Stimulated activated CD8-positive, alpha-beta memory T cell treated with anti-CD3 and anti-CD28 coated beads, Interleukin-12 subunit alpha, Interleukin-12 subunit beta, amount 100 ng/mL, for 1 hour (primary cell): ENCODE measurements at places on chromosomes 2 and 18.
A peak's percentile ranks its signal among the peaks of the same experiment; 100 is the strongest.

DNA sequence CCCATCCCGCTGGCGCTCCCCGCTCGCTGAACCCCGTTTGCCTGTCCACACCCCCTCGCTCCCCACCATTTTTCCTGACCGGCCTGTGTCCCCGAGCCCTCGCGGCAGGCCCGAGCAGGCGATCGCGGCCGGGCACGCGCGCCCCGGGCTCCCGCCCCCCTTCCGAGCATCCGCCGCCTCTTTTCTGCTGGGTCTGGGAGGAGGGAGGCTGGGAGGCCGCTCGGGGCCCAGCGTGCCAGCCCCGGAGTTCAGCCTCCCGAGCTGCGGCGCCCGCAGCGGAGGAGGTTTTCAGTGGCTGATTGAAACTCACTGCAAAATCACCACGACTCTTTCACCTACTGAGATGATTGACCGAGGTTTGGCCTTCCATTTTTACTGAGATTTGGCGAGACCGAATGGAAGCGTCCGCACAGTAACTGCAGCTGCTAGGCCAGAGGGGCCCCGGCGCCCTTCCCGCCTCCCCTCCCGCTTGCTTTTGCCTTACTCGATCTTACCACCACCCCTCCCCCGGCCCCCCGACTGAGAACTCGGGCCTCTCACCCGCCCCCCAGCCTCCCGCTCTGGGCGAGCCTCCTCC lies 4.8 kb downstream of the SOX11 start:
- no peak for DNase-seq

GRCh38 chr2:159875083-159875482 lies 77.1 kb upstream of the CD302 start:
- DNase-seq, result no peak

DNA sequence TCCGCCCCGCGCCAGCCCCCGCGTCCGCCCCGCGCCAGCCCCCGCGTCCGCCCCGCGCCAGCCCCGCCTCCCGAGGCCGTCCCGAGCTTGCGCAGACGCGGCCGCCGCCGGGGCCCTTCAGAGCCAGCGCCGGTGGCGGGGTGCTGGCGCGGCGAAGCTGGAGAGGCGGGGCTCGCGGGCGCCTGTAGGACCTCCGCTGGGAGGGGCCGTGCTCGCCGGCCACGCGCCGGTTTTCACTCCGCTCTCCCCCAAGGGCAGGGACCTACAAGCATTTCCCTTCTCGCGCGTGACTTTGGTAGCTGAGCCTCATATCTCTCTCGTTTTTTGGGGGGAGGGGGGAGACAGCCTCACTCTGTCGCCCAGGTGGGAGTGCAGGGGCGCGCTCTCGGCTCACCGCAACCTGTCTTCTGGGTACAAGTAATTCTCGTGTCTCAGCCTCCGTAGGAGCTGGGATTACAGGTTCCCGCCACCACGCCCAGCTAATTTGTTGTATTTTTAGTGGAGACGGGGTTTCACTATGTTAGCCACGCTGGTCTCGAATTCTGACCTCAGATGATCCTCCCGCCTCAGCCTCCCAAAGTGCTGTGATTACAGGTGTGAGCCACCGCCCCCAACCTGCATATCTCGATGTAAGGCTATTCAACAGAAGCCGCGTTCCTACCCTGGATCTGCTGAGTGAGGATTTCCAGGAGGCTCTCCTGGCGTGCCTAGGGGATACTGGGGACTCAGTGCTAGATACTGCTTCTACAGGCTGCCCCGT lies at the start of gene ZNF514:
TSS of gene ZNF514 (minus strand) at position 159 of the 760 bp plus-strand sequence. CDS start 6,595 bp downstream, outside the sequence.
- DNase-seq, result peak; percentile 55

GRCh38 chr18:48800876-48801727 lies 149.7 kb downstream of the SMAD7 start:
- DNase-seq, result no peak

- DNase-seq, result no peak
Measured at GRCh38 chr18:68033466-68033865, 516.9 kb upstream of the DSEL start.

- no peak for DNase-seq
Measured at GRCh38 chr2:9405636-9406035, 17.7 kb downstream of the ITGB1BP1 start.

GRCh38 chr18:50051288-50051687 lies 143.7 kb downstream of the MYO5B start:
- DNase-seq, result no peak

GRCh38 chr18:77067291-77068061 lies 65.1 kb downstream of the MBP start:
- peak; percentile 52 for DNase-seq

- DNase-seq, result no peak
Measured at GRCh38 chr2:1707771-1708418, 36.4 kb downstream of the PXDN start.

DNA sequence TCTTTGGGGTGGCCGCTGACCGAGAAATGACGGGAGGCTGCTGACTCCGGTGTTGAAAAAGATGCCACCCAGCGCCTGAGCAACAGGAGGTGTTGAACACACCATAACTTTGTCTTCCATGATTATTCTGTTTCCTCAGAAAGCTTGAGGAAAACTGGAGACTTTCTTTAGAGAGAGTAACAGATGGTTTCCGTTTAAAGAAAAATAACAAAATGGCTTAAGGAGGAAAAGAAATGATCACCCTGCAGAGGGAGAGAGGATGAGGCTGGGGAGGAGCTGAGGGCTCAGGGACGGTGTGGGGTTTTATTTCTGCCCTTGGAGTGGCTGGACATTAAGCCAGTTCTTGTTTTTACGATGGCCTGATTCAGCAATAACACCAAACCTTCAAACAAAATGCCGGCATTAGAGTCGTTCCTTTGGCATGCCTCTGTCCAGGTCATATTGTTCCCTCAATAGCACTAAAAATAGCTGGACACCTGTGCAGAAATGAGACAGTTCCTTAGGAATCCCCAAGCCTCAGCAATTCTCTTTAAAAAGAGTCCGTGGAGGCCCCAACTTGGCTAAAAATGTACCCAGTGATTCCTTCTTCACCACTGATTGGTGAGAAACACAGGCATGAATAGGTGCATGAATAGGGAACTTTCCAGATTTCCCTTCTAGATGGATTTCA lies 182.4 kb downstream of the ALPK2 start:
- DNase-seq, result no peak

GRCh38 chr2:138086576-138086975 lies 122.3 kb downstream of the HNMT start:
- DNase-seq, result no peak

- DNase-seq, result no peak
Measured at GRCh38 chr2:235433860-235434259, 60.0 kb upstream of the AGAP1 start.

DNA sequence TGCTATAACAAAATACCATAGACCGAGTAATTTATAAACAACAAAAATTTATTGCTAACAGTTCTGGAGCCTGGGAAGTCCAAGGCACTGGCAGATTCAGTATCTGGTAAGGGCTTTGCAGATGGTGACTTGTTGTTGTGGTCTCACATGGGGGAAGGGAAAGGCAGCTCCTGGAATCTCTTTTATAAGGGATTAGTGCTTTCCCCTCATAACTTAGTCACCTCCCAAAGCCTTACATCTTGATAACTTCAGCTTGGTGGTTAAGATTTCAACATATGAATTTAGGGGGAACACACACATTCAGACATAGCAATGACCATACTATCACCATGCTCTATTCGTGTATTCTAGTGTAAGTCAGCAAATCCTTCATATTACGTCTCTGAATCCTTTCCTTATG lies 447.6 kb upstream of the TCF4 start:
- DNase-seq, result no peak

DNA sequence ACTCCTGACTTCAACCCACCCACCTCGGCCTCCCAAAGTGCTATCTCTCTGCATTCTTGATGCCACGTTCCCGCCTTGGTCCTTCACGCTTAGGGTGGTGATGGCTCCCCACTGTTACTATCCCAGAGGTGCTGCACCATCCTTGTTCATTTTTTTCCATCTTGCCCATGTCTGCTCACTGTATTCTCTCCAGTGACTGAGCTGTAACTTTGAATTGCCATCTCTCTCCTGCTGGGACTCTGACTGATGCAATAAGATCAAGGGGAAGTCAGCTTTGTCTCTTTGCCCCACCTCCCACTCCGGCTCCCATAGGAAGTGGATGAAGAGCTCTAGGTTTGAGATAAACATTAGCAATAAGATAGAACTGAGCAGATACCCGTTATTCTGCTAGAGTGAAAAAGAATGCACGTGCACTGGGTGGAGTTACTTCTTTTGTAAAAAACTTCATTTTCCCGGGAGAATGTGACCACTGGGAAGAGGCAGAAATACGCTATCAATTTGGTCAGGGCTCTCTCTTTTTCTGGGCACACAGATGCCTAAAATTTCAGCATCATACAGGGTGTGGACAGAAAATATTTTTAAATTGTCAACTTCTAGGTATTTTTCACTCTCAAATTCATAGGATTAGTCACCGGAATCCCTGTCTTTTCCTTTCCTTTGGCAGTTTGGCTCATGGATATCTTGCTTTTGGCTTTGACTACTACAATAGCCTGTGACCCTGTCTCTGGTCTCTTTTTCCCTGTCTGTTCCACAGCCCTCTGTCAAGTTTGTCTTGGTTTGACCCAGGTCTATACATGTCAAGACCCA lies 105.4 kb downstream of the POLR1A start:
- DNase-seq, result no peak

- DNase-seq, result no peak
Measured at GRCh38 chr18:26460449-26461091, 87.8 kb downstream of the KCTD1 start.

DNA sequence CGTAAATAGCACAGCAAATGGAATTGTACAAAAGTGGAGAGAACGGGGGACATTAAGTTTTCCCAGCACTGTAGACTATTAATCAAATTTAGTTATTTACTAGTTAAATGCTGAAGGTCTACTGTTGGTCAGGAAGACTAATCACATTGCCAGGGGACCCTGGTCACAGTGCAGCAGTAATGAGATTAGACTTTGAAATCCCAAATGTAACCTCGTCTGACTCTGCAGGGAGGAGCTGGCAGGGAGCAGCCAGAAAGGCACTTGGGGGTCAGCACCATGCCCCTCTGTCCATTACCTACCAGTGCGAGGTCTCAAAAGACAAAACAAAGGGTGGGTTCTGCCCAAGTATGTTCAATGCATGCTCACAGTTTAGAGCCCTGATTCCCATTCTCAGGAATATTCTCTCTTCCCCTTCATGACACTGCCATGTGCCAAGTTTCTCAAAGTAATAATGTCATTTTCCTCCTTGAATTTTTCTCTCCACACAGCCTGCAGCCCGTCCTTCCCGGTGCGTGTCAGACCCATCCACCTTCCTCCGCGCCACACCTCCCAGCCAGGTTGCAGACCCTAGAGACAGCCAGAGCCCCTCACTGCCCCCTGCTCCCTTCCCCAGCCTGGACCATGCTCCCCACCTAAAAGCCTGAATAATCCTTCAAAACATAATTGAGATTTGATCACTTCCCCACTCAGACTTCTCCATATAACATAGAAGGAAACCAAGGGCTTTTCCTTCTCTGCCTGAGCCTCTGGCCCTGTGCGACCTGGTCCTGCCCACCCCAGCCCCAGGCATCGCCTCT lies 52.5 kb downstream of the TMEM18 start:
- no peak for DNase-seq

GRCh38 chr18:45785134-45785533 lies 40.3 kb upstream of the SIGLEC15 start:
- DNase-seq, result no peak

DNA sequence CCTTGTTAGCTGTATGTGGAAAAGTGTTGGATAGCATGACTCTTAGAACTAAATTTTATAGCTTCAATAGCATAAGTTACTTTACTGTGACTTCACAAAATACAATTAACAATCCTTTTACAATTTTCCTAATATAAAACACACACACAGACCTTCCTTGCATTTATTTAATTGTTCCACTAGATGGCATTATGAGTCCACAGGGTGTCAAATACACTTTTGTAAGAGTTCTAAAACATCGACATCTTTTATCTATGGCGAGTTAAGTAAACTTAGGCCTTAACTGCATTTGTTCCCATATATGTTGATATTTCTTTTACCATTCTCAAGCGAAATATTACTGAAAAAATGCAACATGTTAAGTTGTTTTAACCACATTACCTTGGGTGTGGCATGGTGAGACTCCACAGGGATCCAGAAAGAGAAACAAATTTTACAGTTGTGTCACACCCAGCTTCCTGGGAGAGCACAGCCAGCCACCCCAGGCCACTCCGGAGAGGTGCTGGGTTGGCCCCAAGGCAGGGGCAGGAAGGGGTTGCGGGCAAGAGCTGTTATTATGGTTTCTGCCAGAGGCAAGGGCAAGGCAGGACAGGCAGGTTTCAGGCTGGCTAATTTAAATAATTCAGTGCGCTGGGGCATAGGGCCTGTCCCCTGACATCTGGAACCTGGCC lies 312.4 kb upstream of the MC4R start:
- no peak for DNase-seq

- no peak for DNase-seq
Measured at GRCh38 chr2:207317378-207317984, 151.7 kb upstream of the KLF7 start.

GRCh38 chr2:72271276-72271614 lies 123.6 kb upstream of the CYP26B1 start:
- no peak for DNase-seq

DNA sequence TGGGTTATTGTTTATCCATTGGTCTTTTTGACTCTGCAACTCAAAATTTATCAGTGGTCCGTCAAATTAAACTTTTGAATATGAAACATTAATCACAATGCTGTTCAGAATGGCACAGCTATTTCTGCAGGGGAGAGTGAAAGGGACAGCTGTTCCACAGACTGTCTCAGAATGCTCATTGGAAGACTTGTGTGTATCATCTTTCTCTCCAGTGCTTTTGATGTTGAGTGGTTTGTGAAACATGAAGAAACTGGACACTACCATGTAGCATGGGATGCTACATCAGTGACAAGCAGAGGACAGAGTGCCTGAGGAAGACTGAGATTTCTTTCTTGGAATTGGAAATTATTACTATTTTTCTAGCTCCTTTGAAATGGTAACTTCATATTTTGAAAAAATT lies 115.7 kb downstream of the PLCL1 start:
- DNase-seq, result no peak

GRCh38 chr18:61764381-61764780 lies 128.4 kb downstream of the RNF152 start:
- no peak for DNase-seq

DNA sequence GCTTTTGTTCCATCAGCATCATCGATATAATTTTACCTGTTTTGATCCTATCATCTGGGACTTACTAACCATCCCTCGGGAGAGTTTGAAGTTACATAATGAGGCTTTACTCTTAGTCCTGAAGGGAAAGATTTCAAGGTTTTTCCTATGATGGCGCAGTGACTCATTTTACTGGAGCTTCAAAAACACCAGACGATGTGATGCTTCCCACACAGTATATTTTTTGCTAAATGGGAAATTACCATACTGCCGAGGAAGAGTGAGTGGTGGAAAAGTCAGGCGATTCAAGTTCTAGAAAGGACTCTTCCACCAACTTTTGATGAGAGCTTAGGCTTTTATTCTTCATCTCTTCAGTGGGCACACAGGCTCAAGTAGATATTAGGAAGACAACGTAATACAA lies 44.6 kb upstream of the GCG start:
- no peak for DNase-seq

- DNase-seq, result no peak
Measured at GRCh38 chr2:5914811-5915611, 222.8 kb downstream of the SOX11 start.

- DNase-seq, result no peak
Measured at GRCh38 chr2:107013884-107014283, 127.9 kb upstream of the ST6GAL2 start.

- DNase-seq, result no peak
Measured at GRCh38 chr2:38191516-38191915, 115.6 kb upstream of the CYP1B1 start.
